Activated naive CD4-positive, alpha-beta T cell treated with anti-CD3 and anti-CD28 coated beads for 36 hours (primary cell): ENCODE measurements at places on chromosomes 16 and 17. TPM values are rescaled to one million over a fixed set of nuclear protein-coding genes. Genes with fewer than 3 reads are reported as not detected.
A peak's percentile ranks its signal among the peaks of the same experiment; 100 is the strongest.

Gene ITGB4
- 1.0 TPM for total RNA-seq

Gene CTF1
- total RNA-seq = 0.21 TPM

Gene MT4
- not detected for total RNA-seq

Gene EFNB3
- total RNA-seq = not detected

Gene CDRT15
- not detected for total RNA-seq

Gene SLC5A11
- total RNA-seq = not detected

Gene OR3A3
- total RNA-seq = not detected

DNA sequence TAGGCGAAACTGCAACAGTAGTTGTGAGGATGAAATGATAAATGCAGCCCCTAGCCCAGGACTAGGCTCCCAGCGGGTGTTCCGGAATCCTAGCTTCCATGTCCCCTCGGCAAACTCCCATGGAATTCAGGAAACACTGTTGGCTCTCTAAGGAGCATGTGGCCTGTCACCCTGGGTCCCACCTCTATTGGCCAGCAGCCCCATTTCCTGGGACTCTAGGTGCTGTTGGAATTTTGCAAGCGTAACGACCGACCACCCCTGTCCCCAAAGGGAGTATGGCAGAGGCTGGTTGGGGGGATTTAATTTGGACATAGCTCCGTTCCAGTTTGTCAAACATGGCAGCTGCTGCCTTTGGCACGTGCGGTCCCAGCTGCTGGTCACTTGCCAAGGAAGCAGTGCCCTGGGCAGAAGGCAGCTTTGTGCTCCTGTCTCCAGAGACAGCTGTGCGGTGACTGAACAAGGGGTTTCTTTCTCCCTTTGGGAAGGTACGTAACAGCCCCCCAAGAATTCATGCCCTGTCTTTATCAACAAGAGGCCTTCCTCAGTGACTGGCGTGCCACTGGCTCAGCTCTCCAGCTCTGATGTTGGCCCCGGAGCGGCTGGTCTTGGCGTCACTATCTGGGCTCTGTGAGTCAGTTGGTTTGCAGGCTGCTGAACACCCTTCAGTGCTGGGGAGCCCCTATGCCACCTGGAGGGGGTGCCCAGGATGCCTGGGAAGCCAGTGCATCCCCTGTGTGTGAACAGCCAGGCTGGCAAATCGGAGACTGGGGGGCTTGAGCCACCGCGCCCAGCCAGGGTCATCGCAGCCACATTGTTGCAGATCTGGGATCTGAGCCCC lies 235.2 kb upstream of the TNRC6C start:
- no peak for DNase-seq

DNA sequence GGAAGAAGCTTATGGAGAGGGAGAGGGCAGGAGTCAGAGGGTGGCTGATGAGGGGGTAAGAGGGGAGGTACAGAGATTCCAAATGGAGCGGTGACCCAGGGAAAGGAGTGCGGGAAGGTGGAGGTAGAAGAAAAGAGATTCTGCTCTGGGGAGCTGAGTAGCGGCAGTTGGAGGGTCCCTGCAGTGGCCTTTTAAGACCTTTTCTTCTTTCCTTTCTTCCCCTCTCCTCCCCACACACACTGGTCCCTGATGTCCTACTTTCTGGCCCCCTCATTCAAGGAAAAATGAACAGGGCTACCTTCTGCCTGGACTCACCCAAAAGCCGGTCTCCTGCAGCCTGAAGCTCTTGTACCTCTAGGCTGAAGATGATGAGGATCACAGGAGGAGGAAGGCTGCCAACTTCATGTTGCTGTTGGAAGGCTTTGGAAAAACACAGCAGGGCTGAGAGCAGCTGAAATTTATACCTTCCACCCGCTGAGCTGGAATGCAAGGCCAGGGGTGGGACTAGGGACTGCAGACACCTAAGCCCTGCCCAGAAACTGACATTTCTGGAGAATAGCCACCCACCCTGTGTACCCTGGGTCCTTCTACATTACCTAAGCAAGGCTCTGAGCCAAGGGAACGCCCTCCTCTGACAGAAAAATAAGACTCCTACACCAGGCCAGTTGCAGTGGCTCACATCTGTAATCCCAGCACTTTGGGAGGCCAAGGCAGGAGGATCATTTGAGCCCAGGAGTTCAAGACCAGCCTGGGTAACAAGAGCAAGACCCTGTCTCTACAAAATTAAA lies 9.4 kb upstream of the HEATR6 start:
- no peak for DNase-seq

DNA sequence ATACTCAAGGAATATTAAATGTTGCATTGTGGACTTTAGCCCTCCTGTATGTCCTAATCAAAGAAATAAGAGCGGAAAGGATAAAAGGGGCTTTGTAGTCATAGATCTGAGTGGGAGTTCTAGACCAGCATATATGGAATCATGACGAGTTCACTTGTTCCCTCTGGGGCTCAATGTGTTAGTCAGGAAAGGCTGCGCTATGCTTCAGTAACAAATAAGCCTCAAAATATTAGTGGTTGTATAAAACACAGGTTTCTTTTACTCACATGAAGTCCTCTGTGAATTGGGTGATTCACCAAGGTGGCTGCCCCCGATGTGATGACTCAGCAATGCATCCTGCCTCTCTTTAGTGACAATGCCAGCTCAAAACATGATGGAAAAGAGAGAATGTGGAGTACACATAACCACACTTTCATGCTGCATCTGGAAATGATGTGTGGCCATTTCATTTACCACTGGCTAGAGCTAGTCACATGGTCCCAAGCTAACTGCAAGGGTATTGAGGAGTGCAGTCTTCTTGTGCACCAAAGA lies 63.3 kb upstream of the IRX5 start:
- DNase-seq = peak; percentile 13

GRCh38 chr17:65901394-65901793 lies 290.5 kb downstream of the CEP112 start:
- no peak for DNase-seq

DNA sequence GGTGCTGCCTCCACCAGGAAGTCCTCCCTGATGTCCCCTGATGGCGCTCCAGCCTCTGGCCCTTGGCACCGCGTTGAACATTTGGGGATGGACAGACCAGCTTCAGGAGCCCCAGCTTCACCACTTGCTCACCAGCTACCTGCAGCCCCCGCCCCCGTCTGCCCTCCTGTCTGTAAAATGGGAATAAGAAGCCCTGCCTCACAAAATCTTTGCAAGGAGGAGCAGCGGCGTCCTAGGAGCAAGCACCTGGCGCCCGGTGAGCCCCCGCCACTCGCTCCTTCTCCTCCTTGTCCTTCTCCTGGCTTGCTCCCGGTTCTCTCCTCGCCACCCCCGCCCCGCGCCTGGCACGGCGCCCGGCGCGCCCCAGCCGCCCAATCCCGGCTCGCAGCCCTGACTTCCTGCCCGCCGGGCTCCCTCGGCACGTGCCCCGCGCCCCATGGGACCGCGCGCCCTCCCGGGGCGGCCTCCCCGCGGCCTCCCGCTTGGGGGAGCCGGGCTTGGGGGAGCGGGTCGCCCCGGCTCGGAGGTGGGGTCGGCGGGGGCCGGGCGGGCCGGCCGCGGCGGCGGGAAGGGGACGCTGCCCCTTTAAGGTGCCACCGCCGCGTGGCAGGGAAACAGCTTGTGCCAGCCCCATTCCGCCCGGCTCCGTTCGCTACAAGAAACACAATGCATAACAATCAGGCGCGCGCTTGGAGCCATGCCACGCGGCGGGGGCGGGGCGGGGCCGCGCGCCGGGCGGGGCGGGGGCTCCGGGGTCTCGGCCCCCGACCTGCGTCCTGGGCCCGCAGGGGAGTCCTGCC lies 9.1 kb upstream of the PPP1R1B start:
- peak; percentile 54 for DNase-seq

- DNase-seq = no peak
These were observed 58.3 kb downstream of the NKD1 start for GRCh38 chr16:50606431-50607050.

- no peak for DNase-seq
These were observed 69.9 kb upstream of the MSI2 start for GRCh38 chr17:57186226-57187019.

GRCh38 chr17:43877451-43878155 lies 29.7 kb downstream of the MPP2 start:
- DNase-seq = no peak

DNA sequence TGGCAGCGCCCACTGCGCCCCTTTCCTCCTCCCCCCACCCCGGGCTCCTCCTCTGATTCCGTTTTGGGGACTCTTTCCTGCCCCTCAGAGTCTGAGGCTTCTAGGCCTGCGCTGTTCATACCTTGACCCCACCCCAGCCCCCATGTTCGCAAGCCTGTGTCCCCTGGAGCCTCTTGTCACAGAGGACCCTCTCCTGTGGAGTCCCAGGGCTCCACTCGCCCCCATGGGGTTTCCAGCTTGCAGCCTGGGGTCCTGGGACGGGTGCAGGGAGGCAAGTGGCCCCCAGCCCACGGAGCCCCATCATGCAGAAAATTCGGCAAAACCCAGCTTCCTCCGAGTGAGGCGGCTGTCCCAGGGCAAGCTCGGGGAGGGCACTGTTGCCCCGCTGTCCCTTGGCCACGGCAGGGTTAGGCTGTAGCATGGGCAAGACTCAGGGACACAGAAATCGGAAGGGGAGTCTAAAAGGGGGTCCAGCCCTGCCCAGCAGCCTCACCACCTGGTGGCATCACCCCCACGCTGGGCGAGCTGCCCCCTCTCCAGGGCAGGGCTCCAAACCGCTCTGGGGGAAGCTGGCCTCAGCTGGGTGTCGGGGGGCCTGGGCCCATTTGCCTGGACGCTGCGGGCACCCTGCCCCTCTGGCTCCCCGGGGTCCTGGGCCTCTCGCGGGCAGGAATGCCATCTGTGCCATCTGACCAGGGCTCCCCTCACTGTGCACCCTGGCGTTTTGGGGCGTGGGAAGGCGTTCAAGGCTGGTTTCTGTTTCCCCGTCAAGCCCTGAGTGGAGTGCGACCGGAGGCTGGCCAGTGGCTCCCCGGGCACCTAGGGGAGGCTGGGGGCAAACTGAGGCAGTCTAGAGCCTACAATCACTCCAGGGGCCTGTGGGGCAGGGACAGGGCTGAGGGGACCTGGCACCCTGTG lies 11.5 kb upstream of the BAHCC1 start:
- DNase-seq = no peak

DNA sequence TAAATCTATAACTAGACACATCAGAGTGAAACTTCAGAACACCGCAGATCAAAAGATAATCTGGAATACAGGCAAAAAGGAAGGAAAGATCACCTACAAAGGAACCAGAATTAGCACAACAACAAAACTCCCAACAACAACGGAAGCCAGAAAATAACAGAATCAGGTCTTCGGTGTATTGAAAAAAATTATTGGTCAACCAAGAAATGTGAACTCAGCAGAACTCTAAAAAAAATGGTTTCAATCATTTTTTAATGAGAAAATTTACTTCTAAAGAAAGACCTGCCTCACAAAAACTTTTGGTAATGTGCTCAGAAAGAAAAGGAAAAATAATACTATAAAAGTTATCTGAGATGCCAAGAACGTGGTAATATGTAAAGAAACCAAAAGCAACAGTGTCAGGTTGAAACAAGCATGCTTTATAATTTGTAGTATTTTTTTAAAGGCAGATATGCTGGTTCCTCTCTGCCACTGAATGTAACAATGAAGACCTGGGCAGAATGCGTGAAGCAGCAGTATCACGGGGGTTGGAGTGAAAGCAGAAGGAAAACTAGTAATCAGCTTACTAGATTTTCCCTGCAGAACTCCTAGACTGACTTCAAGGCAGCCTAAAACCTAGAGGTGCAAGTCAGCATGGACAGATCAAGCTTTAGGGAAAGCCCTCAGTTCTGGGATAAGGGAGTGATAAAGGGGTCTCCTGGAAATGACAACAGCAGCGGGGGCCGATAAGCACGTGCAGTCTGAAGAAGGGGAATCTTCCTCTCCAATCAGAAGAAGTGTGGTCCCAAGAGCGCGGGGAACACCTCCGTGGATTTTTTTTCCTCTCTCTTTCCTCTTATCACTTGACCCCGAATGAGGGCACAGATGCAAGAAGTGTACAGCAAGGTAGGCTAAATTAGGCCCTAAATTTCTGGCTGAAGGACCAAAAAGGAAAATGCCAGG lies 80.9 kb upstream of the TEKT1 start:
- no peak for DNase-seq

DNA sequence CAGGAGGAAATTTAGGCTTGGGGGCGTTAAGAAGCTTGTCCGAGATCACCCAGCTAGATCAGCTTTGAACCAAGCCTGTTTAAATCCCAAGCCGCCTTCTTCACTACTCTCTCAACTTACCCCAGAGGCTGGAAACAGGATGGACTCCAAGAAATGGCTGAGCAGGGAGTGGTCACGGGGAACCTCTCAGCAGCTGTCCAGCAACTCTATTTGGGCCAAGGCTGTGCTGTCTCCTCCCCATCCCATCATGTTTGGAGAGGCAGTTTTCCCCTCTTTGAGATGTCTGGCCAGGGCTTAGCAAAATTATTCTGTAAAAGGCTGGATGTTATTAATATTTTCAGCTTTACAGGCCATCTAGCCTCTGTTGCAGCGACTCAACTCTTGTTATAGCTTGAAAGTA lies 305.7 kb downstream of the RBFOX1 start:
- no peak for DNase-seq

DNA sequence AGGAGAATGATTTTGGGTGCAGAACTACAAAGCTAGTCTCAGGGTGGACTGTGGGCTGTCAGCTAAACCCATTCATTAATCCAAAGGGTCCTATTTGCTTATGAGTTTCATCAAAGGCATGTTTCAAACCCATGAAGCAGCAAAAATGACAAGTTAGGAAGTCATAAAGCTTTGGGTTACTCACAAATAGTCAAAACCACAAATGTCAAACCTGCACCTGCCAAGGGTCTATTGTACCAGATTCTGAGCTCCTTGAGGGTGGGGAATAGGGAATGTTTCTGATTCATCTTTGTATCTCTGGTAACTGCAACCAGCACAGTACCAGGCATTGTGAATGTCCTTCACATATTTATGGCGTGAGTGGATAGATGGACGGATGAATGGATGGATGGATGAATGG lies 317.7 kb downstream of the MAF start:
- peak; percentile 39 for DNase-seq

DNA sequence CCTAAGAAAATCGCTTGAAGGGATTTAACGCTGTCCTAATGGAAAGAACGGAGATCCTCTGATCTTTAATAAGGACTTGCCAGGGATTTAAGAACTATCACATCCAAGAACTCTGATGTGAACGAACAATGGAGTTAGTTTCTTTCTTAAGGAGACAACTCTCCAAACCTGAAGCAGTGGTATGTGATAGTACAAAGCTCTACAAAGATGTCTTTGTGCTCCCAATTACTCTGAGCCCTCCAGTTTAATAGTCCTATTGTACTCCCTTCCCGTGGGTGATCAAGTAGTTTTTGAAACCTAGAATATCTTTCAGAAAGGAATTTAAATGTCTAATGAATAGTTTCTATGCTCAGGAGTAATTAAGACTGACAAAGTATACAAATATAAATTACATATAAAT lies 123.8 kb downstream of the FTO start:
- no peak for DNase-seq

DNA sequence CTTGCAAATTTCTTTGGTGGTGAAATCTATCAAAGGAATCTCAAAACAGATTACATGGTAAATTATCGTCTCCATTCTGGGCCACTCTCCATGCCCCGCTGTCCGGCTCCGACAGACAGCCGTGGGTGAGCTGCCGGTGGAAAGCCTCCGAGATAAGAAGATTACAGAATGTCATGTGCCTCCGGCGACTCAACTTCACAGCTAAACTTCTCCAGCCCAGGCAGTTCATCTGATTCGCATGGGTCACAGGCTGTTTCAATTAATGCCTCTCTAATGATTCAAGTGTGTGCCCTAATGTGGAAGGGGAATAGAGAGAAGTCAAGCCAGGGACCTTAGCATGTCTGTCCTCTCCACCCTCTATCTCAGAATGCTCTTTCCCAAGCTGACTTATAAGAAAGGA lies 520.8 kb upstream of the ZFHX3 start:
- DNase-seq = no peak
